ENCODE measurements at places on chromosomes 7 and 10.

GRCh38 chr10:125633517-125633999, 49.4 kb downstream of the TEX36 start:
- DNase-seq = no peak

DNA sequence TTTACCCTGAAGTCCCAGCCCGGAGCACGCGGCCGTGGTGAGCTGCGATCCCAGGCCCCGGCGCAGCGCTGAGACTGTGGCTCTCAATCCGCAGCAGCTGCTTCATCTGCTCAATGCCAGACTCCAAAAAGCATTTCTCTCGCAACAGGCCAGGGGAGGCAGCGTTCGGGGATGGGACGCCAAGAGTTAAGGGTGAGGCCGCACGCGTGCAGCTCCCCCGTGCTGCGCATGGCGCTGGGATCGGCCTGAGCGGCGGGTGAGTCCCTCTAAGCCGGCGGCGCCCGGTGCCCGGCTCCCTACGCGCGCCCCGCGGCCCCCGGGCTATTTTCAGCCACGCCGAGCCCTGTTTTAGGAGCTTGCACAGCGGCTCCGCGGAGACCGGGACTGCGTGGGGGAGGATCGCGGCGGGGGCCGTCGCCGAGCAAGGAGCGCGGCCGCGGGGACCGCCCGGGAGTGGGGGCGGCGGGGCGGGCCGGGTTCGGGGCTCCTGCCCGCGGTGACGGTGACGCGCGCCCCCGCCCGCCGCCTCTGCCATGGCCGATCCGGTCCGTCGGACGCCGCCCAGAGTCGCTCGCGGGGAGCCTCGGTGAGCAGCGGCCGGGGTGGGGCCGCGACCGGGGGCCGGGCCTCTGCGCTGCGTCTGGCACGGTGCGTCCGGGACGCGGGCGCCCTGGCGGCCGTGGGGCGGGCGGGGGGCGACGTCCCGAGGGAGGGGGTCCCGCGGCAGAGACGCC, 29.4 kb upstream of the JAKMIP3 start:
- DNase-seq = no peak

DNA sequence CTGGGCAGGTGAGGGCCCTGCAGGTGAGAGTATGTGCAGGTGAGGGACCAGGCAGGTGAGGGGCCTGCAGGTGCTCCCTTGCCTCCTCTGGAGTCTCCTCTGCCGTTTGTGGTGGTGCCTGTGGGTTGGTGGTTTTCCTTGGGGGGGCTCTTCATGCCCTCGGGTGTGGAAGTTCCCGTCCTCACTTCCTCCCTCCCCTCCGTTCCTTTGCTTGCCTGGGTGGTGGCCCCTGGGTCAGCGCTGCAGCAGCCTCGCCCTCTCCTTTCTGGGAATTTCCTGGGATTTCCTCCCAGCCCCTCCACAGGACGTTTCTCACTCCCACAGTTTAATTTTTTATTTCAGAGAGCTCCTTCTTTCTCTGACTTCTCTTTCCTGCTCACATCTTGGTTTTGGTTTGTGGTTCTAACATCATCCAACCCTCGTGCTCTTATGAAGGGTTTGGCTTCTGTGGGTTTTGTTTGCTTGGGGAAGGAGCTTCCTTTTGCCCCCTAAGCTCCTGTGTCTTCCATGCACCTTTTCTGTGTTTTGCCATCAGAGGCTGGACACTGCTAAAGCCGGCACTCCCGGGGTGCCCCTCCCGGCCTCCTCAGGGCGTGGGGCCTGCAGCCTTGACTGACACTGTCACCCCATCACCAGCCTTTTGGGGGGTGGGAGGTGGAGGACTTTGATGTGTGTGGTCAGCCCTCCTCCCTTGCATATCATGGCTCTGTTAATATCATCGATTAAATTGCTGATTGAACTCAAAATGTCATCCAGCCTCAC, 29.2 kb upstream of the ADGRA1 start:
- no peak for DNase-seq

DNA sequence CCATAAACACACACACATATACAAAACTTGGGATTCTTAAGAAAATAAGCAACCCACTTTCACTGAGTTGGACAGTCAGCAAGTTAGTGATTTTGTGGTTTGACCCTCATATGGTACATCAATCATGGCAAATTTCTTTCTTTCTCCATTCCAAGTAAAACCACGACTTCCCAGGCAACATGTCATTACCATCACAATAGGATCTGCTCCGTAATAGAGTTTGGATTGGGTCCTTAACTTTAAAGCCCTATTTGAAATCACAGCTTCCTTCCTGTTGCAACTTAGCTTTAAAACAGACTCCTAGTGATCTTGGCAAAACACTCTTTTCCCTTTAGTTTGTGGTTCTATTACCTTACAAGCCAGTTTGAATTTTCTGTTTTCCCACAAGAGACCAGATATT, 483.6 kb downstream of the INHBA start:
- no peak for DNase-seq

DNA sequence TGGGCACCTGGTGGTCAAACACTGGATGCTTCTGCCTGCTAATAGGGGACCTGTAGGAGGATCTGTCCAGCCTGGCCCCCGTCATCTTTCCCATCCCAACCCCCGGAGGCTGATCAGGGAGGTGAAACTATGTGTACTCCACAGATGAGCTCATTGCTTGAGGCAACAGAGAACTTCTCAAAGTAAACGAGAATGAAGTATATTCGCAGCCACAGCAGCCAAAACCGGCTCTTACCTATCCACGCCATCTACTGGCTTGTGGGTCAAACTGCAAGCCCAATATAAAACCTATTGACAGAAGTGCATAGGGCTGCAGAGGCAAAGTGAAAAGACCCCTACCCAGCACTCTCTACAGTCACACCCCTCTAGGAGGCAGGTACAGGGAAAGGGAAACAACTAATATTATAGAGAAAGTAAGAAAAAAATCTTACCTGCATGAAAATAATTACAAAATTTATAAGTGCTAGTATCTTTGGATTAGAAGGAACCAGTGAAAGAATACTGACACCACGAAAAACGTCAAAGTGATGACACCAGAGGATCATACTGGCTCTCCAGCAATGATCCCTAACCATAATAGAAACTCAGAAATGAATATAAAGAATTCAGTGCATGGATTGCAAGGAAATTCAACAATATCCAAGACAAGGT, 973.5 kb downstream of the ANKRD7 start:
- DNase-seq = no peak

- DNase-seq = no peak
Measured at GRCh38 chr10:46247181-46247475, 39.7 kb upstream of the ANTXRL start.

- DNase-seq = no peak
Measured at GRCh38 chr10:64091897-64092296, 570.7 kb downstream of the REEP3 start.

DNA sequence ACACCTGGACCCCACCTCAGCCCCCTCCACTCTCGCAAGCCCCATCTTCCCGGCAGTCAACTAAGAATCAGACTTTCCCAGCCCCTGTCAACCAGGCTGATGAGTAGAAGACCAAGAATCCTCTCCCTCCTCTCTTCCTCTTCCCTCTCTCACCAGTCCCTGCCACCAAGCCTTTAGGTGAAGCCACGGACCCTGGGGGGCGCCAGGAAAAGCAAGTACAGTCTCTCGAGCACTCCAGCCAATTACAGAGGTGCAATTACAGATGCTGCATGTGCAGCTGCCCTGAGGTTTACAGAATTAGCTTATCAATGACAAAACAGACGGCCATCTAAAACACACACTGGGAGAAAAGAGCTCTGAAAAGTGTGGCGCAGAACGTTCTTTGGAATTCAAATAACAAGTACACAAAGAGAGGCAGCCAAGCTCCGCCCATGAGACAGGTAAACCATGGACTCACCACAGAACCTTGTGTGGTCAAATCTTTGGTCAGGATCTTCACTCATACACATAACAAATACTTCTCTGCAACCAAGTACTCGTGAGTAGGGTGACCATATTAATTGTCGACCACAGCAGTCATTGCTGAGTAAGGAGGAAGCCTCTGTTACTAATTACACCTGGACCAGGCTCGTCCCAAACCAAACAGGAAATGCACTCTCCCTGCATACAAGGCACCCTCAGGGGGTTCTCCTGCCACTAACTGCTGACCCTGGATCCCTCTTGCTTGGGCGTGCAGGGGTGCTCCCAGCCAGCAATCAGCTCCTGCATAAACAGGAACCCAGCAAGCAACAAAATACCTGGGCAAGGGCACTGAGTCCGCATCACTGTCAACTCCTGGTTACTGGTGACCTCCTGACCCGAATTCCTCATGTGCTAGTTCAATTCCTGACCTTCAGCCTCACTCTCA, 189.2 kb downstream of the FAM107B start:
- DNase-seq = no peak

GRCh38 chr10:2972216-2972615, 95.1 kb upstream of the PFKP start:
- DNase-seq = no peak

DNA sequence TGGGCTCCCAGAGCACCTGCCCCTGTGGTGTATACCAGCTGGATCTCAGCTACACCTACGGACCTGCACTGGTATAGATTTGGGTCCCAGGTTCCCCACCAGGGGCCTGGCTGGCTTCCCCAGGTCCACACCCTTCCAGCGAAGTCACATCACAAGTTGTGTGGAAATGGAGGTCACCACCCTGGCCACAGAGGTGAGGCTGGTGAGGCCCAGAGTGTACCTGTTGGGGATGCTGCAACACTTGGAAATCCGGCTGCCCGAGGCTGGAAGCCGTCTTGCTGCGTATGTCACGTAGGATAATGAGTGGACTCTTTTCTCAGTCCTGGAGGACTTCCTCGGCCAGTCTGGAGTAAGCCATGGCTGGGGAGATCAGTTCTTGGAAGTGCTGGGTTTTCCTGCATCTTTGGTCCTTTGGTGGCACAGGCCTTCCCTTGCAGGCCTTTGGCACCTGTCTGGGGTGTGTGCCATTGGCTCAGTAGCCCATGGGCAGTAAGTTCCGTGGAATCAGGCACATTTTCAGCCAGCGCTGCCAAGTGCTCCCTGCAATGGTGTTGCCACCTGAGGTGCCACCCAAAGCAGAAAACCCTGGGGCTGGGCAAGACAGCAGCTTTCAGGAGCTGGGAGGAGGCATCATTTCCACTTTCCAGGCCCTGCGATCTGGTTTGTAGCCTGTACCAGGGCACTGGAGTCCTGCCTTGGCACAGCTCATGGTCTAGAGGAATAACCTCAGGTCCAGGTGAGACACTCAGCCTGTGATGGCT, 97.9 kb downstream of the LHPP start:
- no peak for DNase-seq

GRCh38 chr7:33044401-33044718, 18.2 kb downstream of the NT5C3A start:
- no peak for DNase-seq

- no peak for DNase-seq
Measured at GRCh38 chr10:111656066-111656465, 527.5 kb downstream of the GPAM start.

DNA sequence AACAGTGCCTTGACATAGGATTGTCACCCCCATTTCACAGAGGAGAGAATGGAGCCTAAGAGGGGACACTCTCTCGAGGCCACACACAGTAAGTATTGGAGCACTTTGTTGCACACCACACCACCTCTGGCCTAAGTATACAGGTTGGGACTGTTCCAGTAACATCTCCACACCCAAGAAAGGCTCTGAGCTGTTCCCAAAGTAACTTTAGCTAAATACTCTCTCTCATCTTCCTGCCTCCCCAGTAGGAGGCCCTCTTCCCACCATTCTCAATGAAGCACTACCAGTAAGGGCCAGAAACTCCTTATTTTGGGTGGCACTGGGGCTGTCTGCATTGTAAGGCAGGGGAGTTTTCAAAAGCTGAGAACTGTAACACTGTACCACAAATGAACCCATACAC, 189.5 kb downstream of the ZNF438 start:
- no peak for DNase-seq

- no peak for DNase-seq
Measured at GRCh38 chr10:116730464-116731260, 11.7 kb downstream of the HSPA12A start.
